ENCODE measurements at places on chromosomes 7 and 10. TPM values are rescaled to one million over a fixed set of nuclear protein-coding genes. Genes with fewer than 3 reads are reported as not detected.
A peak's percentile ranks its signal among the peaks of the same experiment; 100 is the strongest.

DNA sequence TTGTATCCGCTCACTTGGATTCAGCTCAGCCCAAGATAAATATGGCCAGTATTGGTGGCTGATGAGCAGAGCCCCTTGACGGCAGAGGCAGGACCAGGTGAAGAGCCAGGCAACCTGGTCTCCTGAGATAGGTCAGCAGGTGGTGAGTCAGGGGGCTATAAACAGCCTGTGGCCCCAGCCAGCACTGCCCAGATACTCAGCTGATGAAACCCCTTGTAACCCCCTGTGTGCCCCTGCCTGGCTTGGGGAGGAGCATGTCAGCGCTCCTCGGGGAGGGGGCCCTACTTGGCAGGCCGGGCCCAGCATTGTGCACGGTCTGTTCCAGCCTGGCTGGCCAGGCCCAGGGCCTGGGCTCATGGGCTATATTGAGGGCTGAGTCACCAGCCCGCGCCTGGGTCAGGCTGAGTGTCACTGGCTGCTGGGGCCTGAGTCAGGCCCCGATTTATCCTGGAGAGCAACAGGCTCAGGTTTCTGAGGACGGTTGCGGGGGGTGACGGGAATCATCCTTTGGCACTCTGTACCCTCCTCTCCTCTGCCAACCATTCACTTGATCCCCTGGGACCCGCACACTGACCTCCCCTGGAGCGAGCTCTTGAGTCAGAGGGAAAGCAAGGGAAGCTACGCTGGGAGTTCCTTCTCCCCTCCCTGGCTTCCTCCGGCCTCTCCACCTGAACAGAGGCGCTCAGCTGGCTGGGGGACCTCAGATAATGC is 2.8 kb upstream of the FLNC start:
- no peak overlapping the region for H3K27ac ChIP-seq
- peaks cover 8% of the 10 kb centered on the region for H3K4me1 ChIP-seq
- H3K4me3 ChIP-seq = no peak overlapping the region
- H3K27me3 ChIP-seq = peaks cover 14% of the 10 kb centered on the region

- H3K36me3 ChIP-seq = no peaks in the 10 kb centered on the region
- no peaks in the 10 kb centered on the region for H3K27me3 ChIP-seq
- no peak for DNase-seq
- H3K4me3 ChIP-seq = no peak overlapping the region
- H3K27ac ChIP-seq = no peak overlapping the region
Measured at GRCh38 chr10:110447886-110448285, 49.8 kb upstream of the DUSP5 start.

DNA sequence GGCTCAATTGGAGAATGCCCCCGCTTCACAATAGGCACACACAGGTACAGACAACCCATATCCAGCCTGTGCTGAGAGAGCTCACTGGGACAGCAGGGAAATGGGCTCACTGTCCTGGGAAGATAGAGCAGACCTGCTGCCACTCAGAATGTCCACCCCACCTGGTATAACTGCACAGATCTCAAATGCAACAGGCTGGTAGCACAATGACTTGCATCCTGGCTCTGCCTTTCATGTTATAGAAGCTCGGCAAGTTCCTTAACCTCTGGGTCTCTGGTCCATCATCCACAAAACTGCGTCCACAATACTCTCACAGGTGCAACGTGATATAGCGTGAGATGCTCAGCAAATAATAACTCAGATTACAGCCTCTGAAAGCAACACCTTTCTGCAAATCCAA is 295.4 kb downstream of the GRID1 start:
- H3K4me1 ChIP-seq = no peaks in the 10 kb centered on the region
- no peaks in the 10 kb centered on the region for H3K27me3 ChIP-seq
- DNase-seq = no peak
- no peak overlapping the region for H3K27ac ChIP-seq

GRCh38 chr10:86139066-86139657 is 227.4 kb downstream of the GRID1 start:
- DNase-seq = no peak
- no peaks in the 10 kb centered on the region for H3K36me3 ChIP-seq
- H3K4me3 ChIP-seq = no peak overlapping the region
- H3K27me3 ChIP-seq = no peaks in the 10 kb centered on the region
- H3K27ac ChIP-seq = no peak overlapping the region

- DNase-seq = no peak
- no peaks in the 10 kb centered on the region for H3K4me1 ChIP-seq
- no peaks in the 10 kb centered on the region for H3K27me3 ChIP-seq
- no peaks in the 10 kb centered on the region for H3K36me3 ChIP-seq
Measured at GRCh38 chr10:24346877-24347519, 138.1 kb downstream of the KIAA1217 start.

GRCh38 chr7:7882888-7883287 is 85.7 kb upstream of the GLCCI1 start:
- H3K27ac ChIP-seq = no peak overlapping the region
- no peak overlapping the region for H3K4me3 ChIP-seq
- no peak for DNase-seq
- no peaks in the 10 kb centered on the region for H3K27me3 ChIP-seq
- no peaks in the 10 kb centered on the region for H3K36me3 ChIP-seq

GRCh38 chr10:3064423-3064822 is 2.9 kb upstream of the PFKP start:
- H3K27me3 ChIP-seq = no peaks in the 10 kb centered on the region
- DNase-seq = no peak
- no peaks in the 10 kb centered on the region for H3K36me3 ChIP-seq
- H3K4me1 ChIP-seq = no peaks in the 10 kb centered on the region

GRCh38 chr10:47456079-47456785 is 27.7 kb downstream of the ANXA8 start:
- H3K4me1 ChIP-seq = no peaks in the 10 kb centered on the region
- no peak overlapping the region for H3K4me3 ChIP-seq
- H3K27ac ChIP-seq = no peak overlapping the region
- DNase-seq = no peak
- no peaks in the 10 kb centered on the region for H3K36me3 ChIP-seq

- H3K27me3 ChIP-seq = no peaks in the 10 kb centered on the region
- H3K27ac ChIP-seq = no peak overlapping the region
- H3K36me3 ChIP-seq = no peaks in the 10 kb centered on the region
- no peak for DNase-seq
- no peak overlapping the region for H3K4me3 ChIP-seq
Measured at GRCh38 chr10:31830887-31831286, 97.7 kb downstream of the ARHGAP12 start.

GRCh38 chr10:101031796-101032636 is 982 bp downstream of the SFXN3 start:
- peaks cover 9% of the 10 kb centered on the region for H3K27me3 ChIP-seq
- H3K4me1 ChIP-seq = peaks cover 21% of the 10 kb centered on the region
- no peak for DNase-seq
- H3K36me3 ChIP-seq = no peaks in the 10 kb centered on the region

The VIPR2 gene
- not detected for total RNA-seq

The GPR141 gene
- 1.2 TPM for total RNA-seq

DNA sequence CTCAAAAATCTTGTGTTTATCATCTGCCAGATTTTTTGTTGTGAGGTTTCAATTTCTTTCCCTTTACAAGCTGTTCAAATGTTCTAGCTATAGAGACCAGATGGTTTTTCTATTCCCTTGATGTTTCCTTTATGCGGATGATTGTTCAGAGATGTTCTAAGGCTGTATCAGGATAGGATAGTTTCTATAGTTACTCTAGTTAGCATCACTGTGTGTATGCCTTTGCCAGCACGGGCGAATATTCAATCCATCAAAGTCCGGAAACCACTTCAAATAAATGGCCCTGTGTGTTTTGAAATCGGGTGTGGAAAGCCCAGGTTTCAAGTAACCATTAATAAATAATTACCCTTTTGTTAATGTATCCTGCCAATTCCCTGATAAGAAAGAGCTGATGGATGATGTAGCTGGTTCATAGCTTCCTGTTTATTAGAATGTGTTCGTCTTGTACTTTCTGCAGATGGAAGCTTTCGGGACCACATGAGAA is 149.8 kb upstream of the PRKCQ start:
- no peaks in the 10 kb centered on the region for H3K4me1 ChIP-seq
- H3K27ac ChIP-seq = no peak overlapping the region
- H3K27me3 ChIP-seq = peaks cover 4% of the 10 kb centered on the region
- DNase-seq = no peak
- H3K4me3 ChIP-seq = no peak overlapping the region
- H3K36me3 ChIP-seq = no peaks in the 10 kb centered on the region

DNA sequence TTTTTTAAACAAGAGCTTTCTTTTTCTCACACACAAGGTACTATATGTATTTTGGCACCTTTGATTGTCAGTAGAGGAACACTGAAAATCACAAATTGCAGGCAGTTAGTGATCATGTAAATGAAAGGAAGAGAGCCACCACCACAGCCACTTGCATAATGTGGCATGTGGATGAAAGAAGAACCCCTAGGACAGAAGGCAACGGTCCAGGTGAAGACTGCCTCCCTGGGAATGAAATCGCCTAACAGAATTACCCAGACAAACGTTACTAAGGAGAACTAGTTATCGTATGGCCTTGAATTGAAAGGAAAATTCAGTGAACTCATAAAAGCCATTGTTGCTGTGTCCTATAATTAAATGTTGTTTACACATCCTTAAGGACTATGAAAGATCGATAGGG is 41.2 kb upstream of the PTPRZ1 start:
- no peak for DNase-seq
- H3K27me3 ChIP-seq = no peaks in the 10 kb centered on the region
- H3K4me3 ChIP-seq = no peak overlapping the region
- H3K27ac ChIP-seq = no peak overlapping the region

DNA sequence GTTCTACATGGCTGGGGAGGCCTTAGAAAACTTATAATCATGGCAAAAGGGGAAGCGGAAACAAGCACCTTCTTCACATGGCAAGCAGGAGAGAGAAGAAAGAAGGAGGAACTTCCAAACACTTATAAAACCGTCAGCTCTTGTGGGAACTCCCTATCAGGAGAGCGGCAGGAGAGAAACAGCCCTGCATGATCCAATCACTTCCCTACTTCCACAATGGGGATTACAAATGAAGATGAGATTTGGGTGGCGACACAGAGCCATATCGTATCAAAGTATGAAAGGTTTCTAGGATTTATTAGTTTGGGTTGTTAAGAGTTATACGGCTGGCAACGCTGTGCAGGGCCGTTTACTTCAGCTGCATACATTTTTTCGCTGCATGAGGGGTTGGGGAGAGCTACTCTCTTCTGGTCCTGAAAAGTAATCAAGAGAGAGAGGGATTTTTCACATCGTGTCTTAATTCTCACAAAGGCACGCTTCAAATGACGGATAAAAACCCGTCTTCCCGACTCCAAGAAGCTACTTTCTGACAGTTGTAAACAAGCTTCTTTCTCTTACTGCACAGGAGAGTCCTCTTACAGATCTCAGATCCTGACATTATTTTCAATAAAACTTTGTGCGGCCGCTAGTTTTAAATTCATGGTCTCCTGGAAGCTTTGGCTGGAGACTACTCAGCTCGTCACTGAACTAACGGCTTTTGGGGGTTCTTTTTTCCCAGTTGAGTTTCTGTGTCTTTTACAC is 751 bp upstream of the GTPBP10 start:
- no peak for DNase-seq
- no peaks in the 10 kb centered on the region for H3K27me3 ChIP-seq
- H3K36me3 ChIP-seq = no peaks in the 10 kb centered on the region
- H3K4me3 ChIP-seq = peak overlapping the region; percentile 92

The ZNF804B gene
- not detected for total RNA-seq

- DNase-seq = no peak
- no peaks in the 10 kb centered on the region for H3K36me3 ChIP-seq
- H3K4me1 ChIP-seq = no peaks in the 10 kb centered on the region
Measured at GRCh38 chr7:132118641-132119040, 457.6 kb downstream of the PLXNA4 start.

The CYP3A7 gene
- not detected for total RNA-seq

The PILRA gene
- 7.0 TPM for total RNA-seq

DNA sequence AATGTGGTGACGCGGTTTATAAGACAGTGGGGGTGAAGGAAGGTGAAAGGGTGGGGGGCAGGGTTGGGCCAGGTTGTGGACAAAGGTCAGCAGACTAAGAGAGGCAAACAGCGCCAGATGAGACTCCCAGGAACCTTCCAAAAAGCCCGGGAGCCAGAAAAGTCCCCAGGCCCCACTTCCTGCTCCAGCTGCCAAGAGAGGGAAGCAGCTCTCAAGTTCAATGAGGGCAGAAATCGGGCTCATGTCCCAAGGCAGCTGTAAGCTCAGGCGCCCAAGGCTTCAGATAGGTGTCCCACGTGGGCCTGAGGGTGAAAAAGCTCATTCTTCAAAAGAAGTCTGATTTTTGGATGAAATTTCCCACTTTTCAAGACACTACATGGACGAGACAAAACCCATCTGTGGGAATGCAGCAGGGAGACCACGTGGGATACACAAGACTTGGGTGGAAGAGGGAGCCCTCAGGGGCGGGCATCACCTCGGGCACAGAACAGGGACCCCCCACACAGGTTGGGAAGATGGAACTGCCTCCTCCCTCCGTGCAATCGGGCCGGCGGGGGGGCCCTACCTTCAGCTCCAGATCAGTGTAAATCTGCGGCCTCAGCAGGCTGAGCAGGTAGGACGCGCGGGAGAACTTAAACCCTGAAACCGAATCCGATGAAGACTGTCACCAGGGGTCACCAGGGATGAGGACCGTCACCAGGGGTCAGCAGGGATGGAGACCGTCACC is 7.8 kb downstream of the PYROXD2 start:
- peaks cover 44% of the 10 kb centered on the region for H3K4me1 ChIP-seq
- H3K27me3 ChIP-seq = no peaks in the 10 kb centered on the region
- no peaks in the 10 kb centered on the region for H3K36me3 ChIP-seq
- H3K27ac ChIP-seq = no peak overlapping the region
- H3K4me3 ChIP-seq = no peak overlapping the region

The LIPF gene
- total RNA-seq = not detected

DNA sequence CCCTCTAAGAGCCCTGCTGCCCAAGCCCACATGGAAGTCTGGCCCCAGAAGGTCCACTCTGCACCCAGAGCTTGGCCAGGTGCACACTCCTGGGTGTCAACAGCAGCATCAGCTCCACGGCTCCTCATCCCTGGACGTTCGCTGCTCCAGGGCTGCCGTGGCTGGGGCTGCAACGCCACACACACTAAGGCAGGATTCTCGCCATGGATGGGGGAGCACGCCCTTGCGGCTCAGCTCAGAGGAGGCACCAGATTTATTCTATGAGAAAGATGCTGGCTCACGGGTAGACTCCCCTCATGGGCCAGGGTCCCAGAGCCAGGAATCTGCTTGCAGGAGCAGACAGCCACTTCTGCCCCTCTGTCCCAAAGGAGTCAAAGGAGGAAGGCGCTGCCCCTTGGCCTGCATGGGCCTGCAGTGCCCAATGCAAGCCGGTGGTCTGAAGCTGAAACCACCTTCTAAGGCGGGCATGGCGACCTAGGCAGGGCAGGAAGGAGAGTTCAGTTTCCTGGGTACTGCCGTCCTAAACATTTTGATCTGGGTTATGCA is 42.1 kb downstream of the CFAP46 start:
- H3K36me3 ChIP-seq = no peaks in the 10 kb centered on the region
- H3K4me3 ChIP-seq = no peak overlapping the region
- no peaks in the 10 kb centered on the region for H3K4me1 ChIP-seq
- no peak overlapping the region for H3K27ac ChIP-seq
- H3K27me3 ChIP-seq = no peaks in the 10 kb centered on the region

DNA sequence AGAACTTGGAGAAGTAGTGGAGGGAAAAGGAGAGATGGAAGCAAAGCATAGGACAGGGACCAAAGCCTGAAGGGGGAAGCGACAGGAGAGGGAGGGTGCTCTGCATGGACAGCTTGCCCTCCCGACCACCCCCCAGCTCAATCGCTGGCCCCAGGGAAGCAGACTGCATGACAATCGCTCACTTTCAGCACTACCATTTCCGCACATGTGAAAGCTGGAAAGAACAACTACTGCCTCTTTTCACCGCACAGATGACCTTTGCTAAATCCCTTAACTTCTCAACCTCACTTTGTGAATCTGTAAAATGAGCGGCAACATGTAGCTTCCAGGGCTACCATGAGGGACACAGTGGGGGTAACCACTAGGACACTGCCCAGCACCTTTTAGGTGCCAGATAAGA is 17.1 kb downstream of the VOPP1 start:
- no peak overlapping the region for H3K4me3 ChIP-seq
- peaks cover 83% of the 10 kb centered on the region for H3K4me1 ChIP-seq
- H3K27me3 ChIP-seq = no peaks in the 10 kb centered on the region
- peak overlapping the region; percentile 57 for H3K27ac ChIP-seq
- DNase-seq = no peak
- H3K36me3 ChIP-seq = peaks cover 24% of the 10 kb centered on the region

Measured in GM12878 (cell line).